CD4-positive, alpha-beta T cell treated with Interferon gamma for 1 hour (primary cell): ENCODE measurements at places on chromosomes 12 and 14.

DNA sequence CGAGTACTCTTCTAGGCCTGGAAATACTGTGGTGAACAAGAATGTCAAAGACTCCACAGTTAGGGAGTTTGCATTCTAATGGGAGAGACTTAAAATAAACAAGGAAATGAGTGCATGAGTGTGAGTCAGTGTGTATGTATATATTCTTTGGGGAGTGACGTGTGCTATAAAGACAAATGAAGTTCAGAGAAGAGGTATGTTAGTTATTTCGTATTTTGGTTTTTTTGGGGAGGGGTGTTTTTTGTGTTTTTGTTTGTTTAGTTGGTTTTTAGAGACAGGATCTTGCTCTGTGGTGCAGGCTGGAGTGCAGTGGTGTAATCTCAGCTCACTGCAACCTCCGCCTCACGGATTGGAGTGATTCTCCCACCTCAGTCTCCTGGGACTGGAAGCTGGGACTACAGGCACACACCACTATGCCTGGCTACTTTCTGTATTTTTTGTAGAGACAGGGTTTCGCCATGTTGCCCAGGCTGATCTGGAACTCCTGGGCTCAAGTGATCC is 74.3 kb downstream of the SRGAP1 start:
- DNase-seq, result no peak

DNA sequence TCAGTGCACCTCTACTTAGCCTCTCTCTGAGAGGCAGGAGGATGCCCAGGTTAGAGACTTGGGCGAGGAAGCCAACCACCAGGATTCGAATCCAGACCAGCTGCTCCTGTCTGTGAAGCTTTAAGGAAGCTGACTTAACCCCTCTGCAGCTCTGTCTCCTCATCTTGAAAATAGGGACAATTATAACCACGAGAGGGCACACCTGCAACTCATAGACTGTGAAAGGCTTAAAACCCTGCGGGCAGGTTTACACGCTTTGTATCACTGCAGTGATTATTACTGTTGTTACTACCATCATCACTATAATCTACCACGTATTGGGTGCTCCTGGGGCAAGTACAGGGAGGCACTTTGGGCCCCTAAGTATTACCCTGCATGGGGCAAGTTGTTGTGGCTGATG is 379.8 kb downstream of the VRK1 start:
- peak; percentile 13 for DNase-seq

- no peak for DNase-seq
These were observed 15.5 kb downstream of the SLC15A5 start for GRCh38 chr12:16261944-16262475.

DNA sequence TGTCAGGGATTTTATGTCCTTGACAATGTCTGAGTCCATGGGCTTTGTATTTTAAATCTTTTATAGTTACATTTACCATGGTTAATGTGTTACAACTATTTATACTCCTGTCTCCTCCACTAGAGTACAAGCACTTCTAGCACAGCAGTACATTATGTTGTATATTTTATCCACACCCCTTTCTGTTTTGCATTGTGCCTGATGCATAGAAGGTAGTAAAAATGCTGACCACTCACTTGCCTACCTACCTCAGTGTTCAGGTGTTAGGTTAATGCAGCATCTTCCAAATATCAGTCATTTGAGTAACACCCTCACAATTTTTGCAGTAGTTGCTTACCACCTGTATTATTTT is 31.1 kb upstream of the SLC38A2 start:
- no peak for DNase-seq

- no peak for DNase-seq
These were observed 275.2 kb downstream of the RAD51B start for GRCh38 chr14:68094752-68095151.

DNA sequence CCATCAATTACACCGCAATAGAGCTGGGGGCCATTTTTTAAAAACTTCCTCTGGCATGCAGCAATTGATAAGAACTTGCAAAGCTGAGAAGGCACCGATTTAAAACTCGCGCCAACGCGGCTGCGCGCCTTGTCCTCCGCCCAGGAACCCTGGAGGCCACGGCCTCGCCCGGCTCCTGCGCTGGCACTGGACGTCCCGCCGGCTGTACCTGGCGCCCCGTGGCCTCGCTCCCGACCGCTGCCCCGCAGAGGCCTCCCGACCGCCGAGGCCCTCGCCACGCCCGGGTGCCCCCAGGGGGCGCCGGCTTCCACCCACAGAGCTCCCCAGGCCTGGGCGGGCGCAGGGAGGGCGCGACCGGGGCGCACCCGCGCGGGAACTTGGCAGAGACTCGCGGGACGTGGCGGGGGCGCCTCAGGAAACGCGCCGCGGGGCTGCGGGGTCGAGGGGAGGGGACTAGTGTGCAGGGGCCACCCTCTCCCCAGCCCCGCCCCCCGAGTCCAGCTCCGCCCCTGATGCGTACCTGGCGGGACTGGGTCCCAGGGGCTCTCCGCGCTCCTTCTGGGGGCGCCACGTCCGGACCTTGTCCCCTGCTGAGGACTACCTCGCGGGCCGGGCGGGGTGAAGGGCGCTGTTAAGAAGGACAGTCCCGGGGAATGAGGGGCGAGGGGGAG is 65.7 kb downstream of the TNFAIP2 start:
- peak; percentile 3 for DNase-seq

GRCh38 chr12:42296503-42297109 is 29.3 kb downstream of the ZCRB1 start:
- DNase-seq, result no peak

- no peak for DNase-seq
These were observed 981 bp downstream of the FLVCR2 start for GRCh38 chr14:75579338-75579864.

- DNase-seq, result peak; percentile 63
These were observed 26.3 kb downstream of the SLC15A4 start for GRCh38 chr12:128797119-128798118.

GRCh38 chr14:92998946-92999345 is 76.0 kb downstream of the CHGA start:
- DNase-seq, result no peak

GRCh38 chr14:61563162-61563511 is 132.2 kb upstream of the HIF1A start:
- no peak for DNase-seq

- no peak for DNase-seq
These were observed 169.5 kb downstream of the ANO4 start for GRCh38 chr12:100964028-100964427.

- DNase-seq, result no peak
These were observed 36.8 kb downstream of the ZFP36L1 start for GRCh38 chr14:68756000-68756481.

DNA sequence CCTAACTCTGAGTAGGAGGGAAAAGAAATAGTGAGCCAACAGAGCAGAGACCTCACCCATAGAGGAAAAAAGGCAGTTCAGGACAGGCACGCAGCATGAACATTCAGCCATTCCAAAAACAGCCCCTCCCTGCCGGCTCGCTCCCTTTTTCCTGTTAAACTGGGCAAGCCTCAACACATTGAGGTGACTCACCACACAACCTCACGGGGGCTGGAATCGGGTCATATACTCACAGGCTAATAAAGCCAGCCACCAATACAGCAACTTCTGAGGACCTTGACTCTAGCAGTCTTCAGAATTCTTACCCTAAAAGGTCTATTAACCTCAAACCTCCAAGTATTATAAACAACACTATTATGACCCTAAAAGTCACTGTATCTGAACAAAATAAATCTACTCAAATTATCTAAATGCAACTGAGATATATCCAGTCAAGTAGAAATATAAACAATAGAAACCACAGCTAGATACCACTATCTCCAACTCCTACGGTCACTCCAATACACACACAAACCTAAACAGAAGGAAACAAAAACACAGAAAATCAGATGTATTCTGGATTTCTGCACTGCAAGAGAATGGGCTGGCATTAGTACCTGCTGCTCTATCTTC is 6.3 kb downstream of the YBX3 start:
- no peak for DNase-seq

- DNase-seq, result no peak
These were observed 94.3 kb downstream of the RIMBP2 start for GRCh38 chr12:130621696-130622298.

DNA sequence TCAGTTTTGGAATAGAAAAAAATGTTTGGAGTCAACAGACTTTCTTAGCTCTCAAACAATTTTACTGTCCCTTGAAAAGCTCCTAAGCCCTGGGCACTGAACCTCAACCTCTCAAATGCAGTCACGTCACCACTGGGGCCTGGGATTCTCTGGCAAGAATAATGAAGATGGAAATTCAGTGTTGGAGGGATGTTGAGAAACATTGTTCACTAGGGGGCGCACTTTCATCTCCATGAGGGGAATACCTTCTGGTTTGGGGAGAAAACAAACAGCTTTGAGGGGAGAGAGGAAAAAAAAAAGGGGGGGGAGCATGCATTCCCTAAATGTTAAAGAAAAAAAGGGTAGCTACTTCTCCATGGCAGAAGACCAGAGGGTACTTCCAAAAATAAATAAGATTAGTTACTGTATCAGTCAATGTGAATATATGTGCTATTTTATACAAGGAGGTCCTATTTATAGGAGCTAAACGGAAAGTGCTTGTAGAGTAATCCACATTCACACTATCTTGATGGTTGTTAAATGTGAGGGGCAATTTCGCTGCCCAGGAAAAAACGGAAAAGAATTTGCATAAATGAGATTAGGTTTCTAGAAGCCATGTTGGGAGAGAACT is 5.8 kb upstream of the TBPL2 start:
- DNase-seq, result no peak

GRCh38 chr14:90678846-90679362 is 137.3 kb downstream of the TTC7B start:
- no peak for DNase-seq

- no peak for DNase-seq
These were observed 26.2 kb downstream of the ATF1 start for GRCh38 chr12:50790081-50790480.

- DNase-seq, result no peak
These were observed 100.5 kb upstream of the SLC38A2 start for GRCh38 chr12:46472893-46473633.

- no peak for DNase-seq
These were observed 100.7 kb downstream of the LRRK2 start for GRCh38 chr12:40325349-40325960.

GRCh38 chr12:79020106-79020505 is 155.5 kb downstream of the SYT1 start:
- no peak for DNase-seq

DNA sequence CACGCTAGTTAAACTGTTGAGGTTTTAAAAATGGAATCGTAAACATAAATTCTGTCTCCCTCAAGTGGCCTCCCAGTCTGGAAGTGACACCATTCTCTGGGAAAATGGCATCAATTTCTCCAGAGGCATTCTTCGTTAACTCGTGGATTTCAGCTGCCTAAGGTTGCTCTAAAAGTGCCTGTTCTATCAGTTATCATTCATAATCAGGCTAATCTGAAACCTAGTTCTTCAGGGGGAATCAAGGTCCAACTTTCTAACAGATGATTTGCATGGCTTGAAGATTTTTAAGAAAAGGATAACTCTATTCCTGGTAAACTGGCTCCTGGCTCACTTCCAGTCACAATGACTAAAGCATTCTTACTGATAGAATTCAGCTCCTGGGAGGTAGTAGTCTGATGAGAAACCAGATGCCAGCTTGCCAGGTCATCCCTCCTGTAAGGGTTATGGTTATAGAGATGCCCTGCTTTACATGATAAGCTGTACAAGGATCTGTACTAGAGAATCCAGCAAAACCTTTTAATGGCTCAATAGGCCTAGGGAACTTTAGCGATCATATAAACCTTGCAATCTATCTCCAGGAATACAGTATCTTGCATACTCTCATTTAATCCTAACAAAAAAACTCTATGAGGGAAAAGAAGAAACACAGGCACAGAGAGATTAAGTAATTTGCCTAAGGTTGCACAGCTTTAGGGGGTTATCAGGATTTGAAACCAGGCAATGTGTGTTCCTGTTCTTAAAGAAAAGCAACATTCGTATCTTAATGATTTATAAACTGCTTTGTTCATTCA is 1.5 kb downstream of the L3HYPDH start:
- DNase-seq, result no peak

GRCh38 chr14:33647385-33647786 is 303.5 kb downstream of the EGLN3 start:
- no peak for DNase-seq

DNA sequence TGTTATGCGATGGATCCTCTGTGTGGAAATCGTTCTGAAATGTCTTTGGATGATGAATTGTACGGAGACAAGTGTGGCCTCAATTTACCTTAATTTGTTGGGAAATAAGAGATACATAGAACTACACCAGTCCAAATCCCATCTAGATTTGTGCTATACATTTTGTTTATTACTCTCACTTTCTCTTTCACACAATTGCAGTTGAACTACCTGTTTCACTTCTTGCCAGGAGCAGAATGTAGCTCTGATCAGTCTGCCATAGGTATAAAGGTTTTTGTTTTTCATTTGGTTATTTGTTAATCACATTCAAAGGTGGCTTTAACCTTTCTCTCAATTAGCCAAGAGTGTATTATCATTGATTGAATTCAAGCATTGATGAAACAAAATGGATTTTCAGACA is 268.2 kb downstream of the SNAPC1 start:
- no peak for DNase-seq

DNA sequence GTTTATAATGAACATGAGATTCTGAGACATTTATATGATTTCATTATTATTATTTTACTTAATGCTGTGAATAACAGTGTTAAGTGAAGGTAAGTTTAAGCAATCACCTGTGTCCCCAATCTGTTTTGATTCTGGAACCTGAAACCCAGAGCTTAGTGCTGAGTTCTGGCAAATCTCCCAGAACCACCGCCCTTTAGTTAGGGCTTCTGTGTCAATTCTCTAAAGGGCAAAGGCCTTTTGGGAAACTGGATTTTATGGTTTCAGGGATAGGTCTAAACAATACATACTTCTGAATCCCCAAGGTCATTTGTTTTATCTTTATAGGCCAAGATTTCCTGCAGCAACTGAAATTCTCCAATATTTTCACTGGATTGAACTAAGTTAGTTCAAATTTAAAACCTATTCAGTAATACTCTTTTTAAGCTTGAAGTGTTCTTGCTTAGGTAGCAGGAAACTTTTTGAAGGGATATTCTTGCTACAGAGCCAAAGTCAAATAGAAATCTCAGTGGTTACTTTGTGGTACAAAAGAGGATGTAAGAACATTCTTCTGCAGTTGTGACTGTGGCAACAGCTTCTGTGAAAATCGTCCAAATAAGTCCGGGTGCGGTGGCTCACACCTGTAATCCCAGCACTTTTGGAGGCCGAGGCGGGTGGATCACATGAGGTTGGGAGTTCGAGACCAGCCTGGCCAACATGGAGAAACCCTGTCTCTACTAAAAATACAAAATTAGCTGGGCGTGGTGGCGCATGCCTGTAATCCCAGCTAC is 10.0 kb upstream of the PKP2 start:
- no peak for DNase-seq

DNA sequence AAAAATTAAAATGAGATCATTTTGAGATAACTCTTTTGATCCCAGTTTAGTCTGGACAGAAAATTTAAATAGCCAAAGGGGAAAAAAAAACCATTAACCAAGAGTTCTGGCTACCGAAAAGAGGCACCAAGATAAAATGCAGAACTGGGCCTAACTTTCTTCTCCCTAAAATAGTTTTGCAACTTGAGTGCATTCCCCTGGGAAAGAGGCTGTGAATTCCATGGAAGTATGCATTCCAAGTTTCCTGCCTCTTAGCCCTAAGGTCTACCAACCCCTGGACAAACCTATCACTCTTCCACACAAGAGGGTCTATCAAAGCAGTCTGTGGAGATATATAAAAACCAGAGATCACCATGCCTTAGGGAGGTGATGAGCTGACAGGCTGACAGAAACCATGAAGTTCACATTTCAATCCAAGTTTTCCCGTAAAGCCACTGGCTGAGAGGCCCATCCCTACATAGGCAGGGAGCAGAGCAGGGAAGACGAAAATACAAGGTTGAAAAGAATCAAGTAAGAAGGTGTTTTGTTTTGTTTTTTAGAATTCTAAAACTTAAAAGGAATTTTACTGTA is 33.8 kb downstream of the DCP1B start:
- DNase-seq, result no peak

- DNase-seq, result no peak
These were observed 43.6 kb downstream of the IRF2BPL start for GRCh38 chr14:76984787-76985375.
